ENCODE measurements at places on chromosomes 1 and 21. TPM values are rescaled to one million over a fixed set of nuclear protein-coding genes. Genes with fewer than 3 reads are reported as not detected.

Gene DCDC2B
- not detected for polyA plus RNA-seq

Gene APCS
- 0.92 TPM for polyA plus RNA-seq

DNA sequence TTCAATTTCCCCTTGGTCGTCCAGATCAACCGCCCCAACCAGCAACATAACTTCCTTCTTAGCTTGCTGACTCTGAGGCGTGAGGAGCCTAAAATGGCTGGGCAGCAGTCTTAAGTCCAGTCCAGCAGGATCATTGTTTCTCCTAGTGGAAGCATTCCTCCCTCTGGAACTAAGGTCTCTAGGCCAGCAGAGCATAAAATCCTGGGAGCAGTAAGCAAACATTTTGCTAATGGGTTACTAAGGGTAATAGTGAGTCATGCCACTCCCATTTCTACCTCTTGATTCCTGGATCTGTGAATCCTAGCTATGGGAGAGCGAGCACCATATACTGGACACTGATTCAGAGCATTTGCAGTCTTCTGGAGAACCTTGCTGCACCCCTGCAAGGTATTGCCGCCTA, 59.9 kb downstream of the ADSS2 start:
- no peak for DNase-seq

GRCh38 chr1:200525090-200525987, 95.2 kb downstream of the KIF14 start:
- DNase-seq: no peak

DNA sequence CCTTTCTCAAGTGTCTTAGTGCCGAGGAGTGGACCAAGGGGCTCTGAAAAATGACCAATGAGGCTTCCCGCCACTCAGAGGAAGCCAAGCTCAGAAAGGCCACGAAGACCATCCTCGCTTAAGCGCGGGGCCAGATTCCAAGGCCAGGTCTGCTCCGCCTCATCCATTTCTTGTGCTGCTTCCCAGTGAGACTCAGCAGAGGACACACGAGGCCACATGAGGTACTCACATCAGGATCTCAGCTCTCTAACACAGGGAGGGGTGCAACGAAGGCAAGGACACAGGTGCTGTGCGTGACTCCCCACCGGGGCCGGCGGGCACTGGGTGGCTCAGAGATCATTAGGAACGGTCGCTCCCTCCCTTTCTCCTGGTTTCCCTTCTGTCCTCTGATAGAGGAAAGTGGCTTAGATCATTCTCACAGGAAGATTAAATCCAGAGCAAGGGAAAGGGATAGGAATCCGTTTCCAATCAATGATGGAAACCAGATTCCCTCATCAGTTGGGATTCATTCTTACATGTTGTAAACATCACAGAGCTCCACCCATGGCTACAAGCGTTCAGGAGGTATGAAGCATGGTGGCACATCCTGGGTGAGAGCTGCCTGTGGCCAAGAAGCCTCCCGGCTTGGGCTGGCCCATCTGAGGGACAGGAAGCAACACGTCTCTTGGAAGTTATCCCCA, 46.7 kb downstream of the CAPZB start:
- DNase-seq: no peak

- no peak for DNase-seq
Observed at GRCh38 chr1:154485106-154485505, 16.9 kb upstream of the TDRD10 start.

DNA sequence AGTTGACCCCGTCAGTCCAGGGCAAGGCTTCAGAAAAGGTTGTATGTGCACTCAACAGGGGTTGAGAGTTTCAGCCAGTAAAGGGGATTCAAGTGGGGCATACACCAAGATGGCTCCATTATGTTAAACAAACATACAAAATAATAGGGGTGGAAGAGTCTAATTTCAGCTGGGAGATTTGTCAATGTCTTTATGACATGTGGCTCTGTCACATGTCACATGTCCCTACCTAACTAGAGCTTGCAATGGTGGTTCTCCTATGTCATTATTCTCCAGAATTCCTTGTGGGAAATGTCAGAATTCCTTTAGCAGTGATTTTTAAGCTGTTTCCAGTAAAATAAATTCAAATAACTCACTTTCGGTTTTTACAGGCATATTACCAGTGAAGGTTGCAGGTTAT, 392.0 kb upstream of the ADGRL4 start:
- no peak for DNase-seq

DNA sequence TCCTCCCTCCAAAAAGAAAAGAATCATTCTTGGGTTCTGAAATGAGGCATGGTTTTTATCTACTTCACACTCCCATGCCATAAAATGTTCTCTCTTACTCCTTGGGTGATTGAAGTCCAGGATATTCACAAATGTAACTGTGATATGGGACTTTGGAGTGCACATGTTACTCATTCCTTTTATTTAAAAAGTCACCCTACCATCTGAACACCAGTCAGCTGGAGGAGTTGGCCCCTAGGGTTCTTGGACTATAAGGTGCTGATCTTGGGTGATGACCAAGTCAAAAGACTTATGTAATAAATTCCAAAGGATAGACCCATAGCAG, 128.4 kb downstream of the CLIC6 start:
- no peak for DNase-seq

Gene PTGFR
- 1.3 TPM for polyA plus RNA-seq

DNA sequence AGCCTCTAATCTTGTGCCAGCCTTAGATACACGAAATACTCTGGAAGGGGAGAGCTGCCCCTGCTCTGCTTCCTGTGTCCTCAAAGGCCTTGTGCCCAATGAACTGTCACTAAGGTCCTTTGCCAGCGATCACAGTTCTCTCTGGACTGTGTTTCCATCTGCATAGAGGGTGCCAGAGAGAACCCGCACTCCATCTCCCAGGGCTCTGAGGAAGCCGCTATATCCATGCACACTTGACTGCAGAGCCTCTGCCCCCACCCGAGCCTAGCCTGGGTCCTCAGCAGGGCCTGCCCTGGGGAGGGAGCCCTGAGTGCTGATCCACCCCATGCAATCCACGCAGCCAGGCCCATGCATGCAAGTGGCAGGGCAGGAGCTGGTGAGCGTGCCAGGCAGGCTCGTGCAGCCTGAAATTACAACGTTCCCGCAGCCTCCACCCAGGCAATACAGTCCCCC, 30.6 kb upstream of the KIF21B start:
- no peak for DNase-seq

- DNase-seq: no peak
Observed at GRCh38 chr1:221992427-221992826, 250.5 kb upstream of the DUSP10 start.

Gene LORICRIN
- polyA plus RNA-seq: not detected

Gene PTPN7
- 45.4 TPM for polyA plus RNA-seq

GRCh38 chr1:110255392-110255787, 45.3 kb downstream of the KCNC4 start:
- no peak for DNase-seq

DNA sequence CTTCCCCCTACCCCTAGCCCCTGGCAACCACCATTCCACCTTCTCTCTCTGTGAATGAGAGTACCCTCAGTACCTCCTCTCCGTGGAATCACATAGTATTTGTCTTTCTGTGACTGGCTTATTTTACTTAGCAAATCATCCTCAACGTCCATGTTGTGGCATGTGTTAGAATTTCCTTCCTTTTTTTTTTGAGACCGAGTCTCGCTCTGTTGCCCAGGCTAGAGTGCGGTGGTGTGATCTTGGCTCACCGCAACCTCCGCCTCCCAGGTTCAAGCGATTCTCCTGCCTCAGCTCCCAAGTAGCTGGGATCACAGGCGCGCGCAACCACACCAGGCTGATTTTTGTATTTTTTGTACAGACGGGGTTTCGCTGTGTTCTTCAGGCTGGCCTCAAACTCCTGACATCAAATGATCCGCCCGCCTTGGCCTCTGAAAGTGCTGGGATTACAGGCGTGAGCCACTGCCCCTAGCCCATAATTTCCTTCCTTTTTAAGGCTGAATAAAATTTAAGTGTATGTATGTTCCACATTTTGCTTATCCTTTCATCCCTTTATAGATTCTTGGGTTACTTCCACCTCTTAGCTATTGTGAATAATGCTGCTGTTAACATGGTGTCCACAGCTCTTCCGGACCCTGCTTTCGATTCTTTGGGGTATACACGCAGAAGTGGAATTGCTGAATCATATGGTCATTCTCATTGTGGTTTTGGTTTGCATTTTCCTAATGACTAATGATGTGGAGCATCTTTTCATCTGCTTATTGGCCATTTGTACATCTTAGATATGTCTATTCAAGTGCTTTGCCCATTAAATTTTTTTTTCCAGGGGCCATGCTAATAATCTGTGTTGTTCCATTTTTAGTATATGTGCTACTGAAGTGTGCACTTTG, 32.3 kb downstream of the ERRFI1 start:
- no peak for DNase-seq

Gene MAP3K7CL
- 11.3 TPM for polyA plus RNA-seq

Gene GLMP
- 97.8 TPM for polyA plus RNA-seq

- no peak for DNase-seq
Observed at GRCh38 chr1:172108161-172108893, 267.0 kb downstream of the DNM3 start.

- DNase-seq: peak; percentile 45
Observed at GRCh38 chr1:228735871-228736586, 750 bp downstream of the RHOU start.

GRCh38 chr1:190124068-190124467, 353.6 kb downstream of the BRINP3 start:
- no peak for DNase-seq

- DNase-seq: no peak
Observed at GRCh38 chr1:223319398-223319797, 44.6 kb downstream of the SUSD4 start.

DNA sequence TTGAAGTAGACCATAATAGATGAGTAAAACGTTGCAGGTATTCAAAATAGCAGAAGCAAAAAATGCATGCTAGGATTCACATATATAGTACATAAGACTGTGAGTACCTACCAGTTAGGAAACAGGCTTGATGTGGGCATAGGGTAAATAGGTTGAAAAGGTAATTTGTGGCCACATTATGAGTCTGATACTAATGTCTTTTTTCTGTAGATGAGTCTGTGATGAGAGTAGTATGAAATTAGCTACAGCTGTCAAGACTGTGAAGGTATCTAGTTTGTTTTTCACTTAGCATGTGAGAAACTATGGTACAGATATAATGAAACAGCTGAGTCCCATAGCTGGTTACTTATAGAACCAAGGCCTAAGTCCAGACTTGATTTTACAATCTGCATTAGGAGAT, 12.4 kb upstream of the SPATA1 start:
- DNase-seq: no peak

Gene KRTAP19-3
- polyA plus RNA-seq: not detected

Gene DRAM2
- polyA plus RNA-seq: 21.2 TPM

- no peak for DNase-seq
Observed at GRCh38 chr1:86472152-86472551, 3.4 kb downstream of the CLCA1 start.

Gene KCNJ9
- 0.20 TPM for polyA plus RNA-seq

DNA sequence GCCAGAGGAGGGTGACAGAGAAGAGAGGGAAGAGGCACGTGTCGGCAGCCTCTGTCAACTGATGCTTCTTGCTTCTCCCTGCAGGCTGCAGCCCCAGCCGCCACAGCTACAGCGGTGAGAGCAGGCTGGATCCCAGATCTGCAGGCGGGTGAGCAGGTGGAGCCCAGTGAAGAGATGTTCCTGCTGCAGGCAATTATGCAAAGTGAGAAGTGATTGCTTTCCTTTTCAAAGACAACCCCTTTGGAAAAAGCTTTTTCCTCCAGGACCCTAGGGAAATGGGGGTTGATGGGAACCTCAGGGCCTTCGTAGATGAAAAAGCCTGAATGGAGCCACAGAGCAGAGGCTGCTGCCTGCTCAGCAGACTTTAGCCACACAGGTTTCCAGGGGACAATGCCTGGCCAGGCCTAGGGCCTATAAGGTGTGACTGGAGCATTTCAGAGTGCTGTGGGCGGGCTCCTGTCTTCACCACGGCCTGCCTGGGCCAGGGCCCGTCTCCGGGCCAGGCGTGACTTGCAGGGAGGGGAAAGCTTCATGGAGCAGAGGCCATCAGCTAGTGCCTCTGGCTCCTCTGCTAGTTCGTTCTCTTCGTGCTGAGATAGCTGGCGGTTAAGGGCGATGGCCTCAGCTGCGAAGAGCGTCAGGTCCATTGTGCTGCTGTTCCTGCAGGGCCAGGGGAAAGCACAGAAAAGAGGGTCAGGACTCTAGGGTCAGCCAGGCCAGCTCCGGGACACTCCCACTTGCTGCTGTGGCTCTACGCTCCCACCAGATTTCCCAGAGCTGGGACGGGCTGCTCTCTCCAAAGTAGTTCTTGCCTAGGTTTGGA, 6.9 kb upstream of the KNCN start:
- peak; percentile 10 for DNase-seq

Gene KIF14
- 0.07 TPM for polyA plus RNA-seq

DNA sequence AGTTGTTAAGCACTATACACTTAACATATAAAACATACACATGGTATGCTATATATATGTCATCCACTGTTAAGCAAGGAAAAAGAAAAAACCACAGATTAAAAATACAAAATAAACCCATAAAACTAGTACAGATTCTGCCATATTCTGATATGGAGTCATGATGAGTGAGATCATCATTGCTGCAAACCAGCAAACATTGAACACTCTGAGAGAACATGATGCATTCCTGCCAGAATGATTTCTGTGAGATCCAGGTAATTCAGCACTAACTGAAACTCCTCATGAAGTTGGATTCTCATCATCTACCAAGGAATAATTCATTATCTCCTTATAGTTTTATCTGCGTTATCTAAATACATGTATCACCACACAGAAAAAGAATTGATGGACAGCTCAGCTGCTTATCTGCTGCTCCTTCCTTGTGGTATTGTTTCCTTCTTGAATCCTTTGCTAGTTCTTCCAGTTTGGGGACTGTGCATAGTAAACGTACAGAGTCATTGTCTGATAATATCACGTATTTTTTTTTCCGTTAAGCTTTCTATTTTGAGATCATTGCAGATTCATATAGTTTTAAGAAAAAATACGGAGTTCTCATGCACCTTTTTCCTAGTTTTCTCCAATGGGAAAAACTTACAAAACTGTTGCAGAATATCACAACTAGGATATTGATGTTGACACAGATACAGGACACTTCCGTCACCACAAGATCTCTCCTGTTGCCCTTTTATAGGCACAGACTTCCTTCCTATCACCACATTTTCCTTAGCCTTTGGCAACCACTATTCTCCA, 9.3 kb downstream of the RAB4A start:
- no peak for DNase-seq

DNA sequence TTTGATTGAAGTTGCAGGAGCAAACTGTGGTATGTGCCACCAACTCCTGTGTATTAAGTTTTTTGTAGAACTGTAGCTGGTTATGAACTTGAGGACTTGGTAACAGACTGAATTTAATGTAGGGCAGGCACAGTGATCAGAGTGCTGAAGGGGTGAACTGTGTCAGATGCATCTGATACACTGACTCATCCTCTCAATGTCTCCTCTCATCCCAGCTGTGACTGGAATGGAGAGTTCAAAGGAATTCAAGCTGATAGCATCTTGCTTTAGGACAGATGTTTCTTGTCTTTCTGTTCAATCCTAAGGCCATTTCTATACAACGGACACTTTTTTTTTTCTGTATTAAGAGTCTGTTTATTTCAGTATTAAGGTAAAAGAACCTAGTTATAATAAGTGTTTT, 25.0 kb upstream of the GBP1 start:
- no peak for DNase-seq

Gene CHI3L1
- 19.1 TPM for polyA plus RNA-seq

- no peak for DNase-seq
Observed at GRCh38 chr1:24323281-24323680, 4.1 kb downstream of the GRHL3 start.

GRCh38 chr1:44553127-44553758, 121.0 kb downstream of the TMEM53 start:
- DNase-seq: no peak

Gene LEFTY2
- 0.16 TPM for polyA plus RNA-seq

Gene DNAI4
- polyA plus RNA-seq: 4.4 TPM

Gene RAB7B
- 0.88 TPM for polyA plus RNA-seq
